ENCODE measurements at places on chromosomes 12 and 14.

GRCh38 chr12:43969882-43970281, 134.0 kb downstream of the TMEM117 start:
- DNase-seq: no peak

DNA sequence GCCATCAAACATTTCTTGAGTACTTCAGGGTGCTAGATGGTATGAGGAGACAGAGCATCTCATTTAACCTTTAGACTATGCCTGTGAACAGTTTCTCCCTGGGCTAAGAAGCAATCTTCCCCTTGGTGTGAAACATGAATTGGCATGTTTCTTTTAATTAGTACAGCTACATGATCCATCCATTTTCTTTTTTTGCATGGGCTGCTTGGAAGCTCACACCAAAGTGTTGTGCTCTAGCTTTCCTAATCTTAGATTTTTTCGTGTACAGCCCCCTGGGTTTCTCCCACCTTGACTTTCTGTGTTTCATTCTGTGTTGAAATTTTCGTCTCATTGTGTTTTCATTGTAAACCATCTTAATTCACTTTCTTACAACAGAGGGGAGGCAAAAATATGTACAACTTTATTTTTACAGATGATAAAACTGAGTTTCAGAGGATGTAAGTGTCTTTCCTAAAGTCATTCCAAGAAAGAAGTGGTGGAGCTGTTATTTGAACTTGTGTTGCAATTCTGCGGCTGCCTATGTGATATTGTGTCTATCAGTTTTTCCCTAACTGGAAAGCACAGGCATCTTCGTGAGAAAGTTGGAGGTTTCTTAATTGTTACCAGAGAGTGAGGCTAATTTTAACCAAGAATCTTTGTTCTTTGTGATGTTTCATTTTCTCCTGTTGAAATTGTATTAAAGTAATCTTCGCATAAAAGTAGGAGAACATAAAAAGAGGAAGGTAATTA, 64.5 kb downstream of the DAAM1 start:
- DNase-seq: no peak

GRCh38 chr14:65948302-65948701, 535.8 kb downstream of the FUT8 start:
- DNase-seq: no peak

DNA sequence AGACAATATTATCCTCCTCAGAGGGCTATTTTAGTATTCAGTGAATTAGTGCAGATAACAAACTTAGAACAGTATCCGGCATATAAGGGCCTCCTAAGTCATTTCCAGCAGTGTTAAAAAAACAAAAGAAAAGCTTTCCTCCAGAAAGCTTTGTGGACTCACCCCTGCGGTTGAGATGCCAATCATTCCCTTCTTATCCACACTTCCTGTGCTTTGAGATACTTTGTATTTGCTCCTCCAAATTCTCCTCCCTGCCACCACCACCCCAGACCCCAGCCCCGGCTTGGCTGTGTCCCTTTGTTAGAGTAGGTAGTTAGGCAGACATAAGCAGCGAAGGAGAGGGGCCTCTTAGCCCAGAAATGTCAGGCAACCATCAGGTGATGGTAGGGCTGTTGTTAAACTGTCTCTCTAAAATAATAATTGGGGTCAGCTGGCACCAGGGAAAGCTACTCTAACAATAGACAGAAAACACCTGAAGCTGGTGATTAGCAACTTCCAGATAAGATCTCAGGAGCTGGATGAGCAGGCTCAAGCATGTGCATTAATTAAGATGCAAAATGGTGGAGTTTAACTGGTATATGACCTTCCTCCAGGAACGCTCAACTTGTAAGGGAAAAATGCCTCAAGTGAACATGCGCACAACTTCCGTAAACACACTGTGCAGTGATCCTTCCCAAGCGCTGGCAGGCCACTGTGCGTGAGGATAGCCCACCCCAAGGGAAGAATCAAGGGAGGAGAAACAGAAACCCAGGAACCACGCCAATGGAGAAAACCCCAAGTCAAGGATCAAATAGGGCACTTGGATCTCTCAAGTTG, 152.1 kb upstream of the EEA1 start:
- no peak for DNase-seq

GRCh38 chr14:52473557-52473956, 78.7 kb downstream of the TXNDC16 start:
- DNase-seq: no peak

GRCh38 chr12:79557690-79558315, 133.0 kb downstream of the PAWR start:
- no peak for DNase-seq

- DNase-seq: peak; percentile 16
Observed at GRCh38 chr14:64723691-64724577, 19.7 kb downstream of the PLEKHG3 start.

GRCh38 chr12:49026101-49026500, 7.5 kb upstream of the PRKAG1 start:
- no peak for DNase-seq

DNA sequence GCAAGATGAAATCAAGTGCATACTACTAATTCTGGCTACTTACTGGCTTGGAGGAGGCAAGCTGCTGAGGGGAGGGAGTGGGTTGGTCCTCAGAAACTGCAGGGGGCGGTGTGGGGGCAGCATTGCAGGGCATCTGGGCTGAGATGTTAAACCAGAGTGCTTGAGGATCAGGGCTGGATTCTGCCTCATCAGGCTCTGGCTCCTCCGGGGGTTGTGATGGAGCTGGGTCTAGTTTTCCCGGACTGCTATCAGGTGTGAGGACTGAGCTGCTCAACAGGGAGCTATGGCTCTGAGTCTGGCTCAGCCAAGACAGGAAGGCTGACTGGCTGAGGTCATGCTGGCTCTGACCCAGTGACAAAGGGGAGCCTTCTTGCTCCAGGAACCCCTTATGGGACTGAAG, 28.6 kb downstream of the BAZ2A start:
- DNase-seq: no peak

GRCh38 chr12:22285846-22286245, 48.7 kb downstream of the ST8SIA1 start:
- DNase-seq: no peak

DNA sequence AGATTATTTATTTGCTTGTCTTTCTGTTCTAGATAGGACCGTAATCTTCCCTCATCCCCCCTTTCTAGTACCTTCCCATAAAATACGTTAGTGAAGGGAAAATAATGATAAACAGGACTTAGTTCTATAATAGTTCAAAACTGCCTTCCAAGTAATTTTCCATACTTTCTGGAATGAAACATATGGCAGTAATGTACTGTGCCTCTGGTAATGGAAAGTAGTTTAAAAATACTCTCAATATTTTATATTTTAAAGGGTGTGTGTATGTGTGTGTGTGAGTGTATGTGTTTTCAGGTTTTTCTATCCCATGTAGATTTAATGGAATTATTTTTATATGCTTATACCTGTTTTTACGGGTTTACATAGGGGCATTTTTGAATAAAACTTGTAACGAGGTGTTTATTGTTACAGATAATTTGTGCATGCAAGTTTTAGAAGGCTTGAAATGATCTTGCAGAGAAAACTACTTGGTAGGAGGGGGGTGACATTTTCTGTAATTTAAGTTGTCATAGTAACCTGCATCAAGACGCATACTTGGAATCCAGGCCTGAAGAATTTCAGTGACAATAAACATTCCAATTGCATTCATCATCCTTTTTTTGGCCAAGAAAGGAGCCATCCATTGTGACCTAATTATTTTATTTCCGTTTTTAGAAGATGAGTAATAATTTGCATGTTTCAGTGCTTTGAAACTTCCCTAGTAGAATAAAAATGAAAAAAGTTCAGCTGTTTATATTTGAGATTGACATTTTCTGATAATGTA, 38.9 kb downstream of the RASSF8 start:
- DNase-seq: no peak

- DNase-seq: no peak
Observed at GRCh38 chr12:96424601-96425000, 24.4 kb upstream of the CDK17 start.

- no peak for DNase-seq
Observed at GRCh38 chr12:43805149-43805859, 813 bp downstream of the TWF1 start.

DNA sequence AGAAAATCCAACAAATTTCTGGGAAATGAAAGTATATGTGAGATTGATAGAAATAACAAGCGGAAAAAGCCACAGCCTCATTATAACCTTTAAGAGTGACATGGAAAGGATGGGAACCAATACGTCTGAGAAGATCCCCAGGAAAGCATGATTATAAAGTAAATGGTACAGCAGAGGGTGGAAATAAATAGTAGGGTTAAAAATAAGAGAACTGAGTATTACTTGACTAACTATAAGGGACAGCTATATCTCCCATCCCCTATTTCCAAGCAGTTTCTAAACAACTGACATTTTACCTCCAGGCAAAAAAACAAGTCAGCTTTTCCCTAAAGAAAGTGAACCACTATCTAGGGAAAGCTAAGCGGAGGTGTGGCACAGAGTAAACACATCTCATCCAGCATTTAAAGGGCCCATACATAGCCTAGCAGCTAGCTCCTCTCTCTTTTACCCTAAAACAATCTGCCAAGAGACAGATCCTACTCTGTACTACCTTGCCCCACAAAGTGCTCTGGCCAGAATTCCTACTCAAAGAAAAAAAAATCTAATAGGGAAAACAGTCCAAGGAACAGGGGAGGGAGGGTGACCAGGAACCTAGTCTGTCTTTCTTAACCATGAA, 11.2 kb downstream of the OSBPL8 start:
- DNase-seq: no peak

DNA sequence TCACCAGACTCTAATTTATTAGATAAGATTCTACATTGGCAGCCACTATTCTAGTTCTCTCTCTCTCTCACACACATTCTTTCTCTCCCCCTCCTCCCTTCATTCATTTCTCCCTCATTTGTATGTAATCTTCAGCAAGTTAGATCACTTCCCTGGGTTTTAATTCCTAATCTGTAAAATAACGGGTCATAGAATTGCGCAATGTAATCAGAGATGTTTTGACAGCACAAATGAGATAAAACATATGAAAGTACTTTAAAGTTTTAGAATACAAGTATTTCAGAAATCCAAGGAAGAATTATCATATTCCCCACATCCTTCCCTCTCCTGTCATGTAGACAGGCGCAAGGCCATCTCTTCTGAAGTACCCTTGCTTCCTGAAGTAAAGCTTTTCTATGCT, 21.7 kb downstream of the STYK1 start:
- DNase-seq: no peak

DNA sequence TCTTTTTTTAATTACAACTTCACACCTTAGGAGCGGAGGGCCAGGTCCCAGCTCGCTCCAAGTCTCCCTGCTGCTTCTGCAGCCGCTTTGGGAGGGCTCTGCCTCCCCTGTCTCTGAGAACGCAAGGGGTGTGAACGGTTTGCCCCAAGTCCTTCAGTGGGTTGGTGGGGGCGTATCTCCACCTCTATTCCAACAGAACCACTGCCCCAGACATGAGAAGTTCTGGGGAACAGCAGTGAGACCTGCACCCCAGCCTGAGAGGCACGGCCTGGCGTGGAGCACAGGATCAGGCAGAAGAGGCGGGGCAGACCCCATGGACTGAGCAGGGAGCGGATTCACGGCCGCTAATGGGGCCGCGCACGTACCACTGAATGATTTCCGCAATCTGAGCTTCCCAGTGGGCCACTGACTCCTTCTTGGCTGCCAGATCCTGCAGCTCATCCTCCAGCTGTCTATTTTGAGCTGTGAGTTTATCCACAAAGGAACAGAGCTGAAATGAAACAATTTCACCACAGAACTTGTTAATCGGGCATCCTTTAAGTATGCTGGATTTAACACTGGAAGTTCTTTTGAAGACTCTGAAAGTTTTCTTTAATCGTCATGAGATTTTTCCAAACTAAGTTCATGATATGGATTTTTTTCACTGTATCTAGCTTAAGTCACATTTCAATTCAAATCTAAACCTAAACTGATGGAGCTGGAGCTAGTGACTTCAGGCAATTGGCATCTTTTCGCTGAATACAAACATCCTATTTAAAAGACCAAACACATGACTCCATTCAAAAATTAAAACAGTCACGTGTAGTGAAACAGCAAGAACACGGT, 44.4 kb downstream of the AMN start:
- DNase-seq: no peak

- DNase-seq: no peak
Observed at GRCh38 chr12:112087055-112087850, 21.3 kb downstream of the NAA25 start.

- no peak for DNase-seq
Observed at GRCh38 chr12:55985341-55985740, 11.5 kb downstream of the RAB5B start.

- no peak for DNase-seq
Observed at GRCh38 chr12:127628645-127629044, 638.3 kb upstream of the TMEM132C start.

All from activated T-helper 9 cell treated with anti-CD3 and anti-CD28 coated beads, Interleukin-2, amount 50 U/mL, for 16 hours (primary cell).